ENCODE measurements at places on chromosomes 1 and 21.

DNA sequence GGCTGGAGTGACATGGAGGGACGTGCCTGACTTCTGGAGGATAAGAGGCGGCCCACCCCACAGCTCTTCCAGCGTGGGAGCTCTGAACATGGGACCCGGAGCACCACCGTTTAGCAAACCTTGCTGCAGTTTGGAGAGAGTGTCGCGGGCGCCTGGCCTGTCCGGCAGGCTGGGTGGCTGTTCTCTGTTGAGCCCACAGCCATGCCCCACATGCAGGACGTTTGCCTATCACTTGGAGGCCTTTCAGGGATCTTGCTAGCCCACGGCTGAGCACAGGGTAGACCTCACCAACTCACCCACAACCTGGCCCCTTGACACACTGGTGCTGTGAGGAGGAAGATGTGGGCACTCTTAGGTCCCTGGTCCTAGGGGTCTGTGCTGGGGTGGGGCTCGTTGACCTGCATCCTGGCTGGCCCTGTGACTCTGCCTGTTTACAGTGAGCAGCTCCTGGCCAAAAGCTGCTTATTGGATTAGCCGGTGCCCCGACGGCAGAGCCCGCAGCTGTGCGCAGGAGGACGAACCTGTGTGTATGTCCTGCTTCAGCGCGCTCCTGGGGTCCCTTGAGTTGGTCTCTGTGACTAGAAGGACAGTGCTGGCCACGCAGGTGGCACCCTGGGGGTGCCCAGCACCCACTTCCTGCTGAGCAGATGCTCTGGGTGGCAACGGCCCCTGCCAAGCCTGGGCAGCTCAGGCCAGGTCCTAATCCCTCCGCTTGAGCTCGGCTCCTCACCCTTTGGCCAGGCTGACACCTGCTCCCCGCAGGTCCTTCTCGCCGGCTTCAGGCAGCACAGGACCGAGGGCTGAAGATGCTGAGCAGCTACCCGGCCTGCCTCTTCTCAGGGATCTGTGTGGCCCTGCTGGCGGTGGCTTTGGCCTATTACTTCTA lies 72.4 kb upstream of the TRAPPC10 start:
- no peak for DNase-seq

DNA sequence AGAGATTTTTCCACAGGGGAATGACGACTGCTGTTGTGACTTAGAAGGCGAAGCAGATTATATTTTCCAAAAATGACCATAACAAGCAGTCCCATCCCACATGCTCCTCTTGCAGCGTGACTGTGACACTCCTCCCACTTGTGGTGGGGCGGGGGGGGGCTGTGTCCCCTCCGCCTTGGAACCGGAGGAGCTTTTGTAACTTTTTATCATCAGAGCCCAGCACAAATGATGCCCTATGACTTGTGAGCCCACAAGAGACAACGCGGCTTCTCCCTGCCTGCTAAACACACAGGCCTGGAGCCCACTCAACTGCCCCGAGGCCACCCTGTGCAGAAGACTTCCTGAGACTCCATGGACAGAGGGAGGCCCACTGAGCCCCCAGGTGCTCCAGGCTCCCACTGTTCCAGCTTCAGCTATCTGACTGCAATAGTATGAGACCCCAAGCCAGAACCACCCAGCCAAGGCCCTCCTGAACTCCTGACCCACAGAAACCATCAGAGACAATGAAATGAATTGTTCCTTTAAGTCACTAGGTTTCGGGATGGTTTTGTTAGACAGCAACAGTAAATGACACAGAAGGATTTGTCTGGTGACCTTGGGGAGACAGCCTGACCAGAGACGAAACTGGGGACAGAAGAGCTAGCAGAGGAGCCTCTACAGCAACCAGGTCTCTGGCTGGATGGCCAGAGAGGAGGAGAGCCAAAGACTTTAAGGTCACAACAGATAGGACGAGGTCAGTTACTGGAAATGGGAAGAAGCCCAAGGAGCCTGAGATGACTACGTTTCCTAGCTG lies 58.8 kb downstream of the CAPZB start:
- no peak for DNase-seq

- no peak for DNase-seq
Measured at GRCh38 chr1:66160719-66161118, 368.0 kb downstream of the PDE4B start.

GRCh38 chr1:20411196-20411980 lies 74.6 kb downstream of the CAMK2N1 start:
- no peak for DNase-seq

DNA sequence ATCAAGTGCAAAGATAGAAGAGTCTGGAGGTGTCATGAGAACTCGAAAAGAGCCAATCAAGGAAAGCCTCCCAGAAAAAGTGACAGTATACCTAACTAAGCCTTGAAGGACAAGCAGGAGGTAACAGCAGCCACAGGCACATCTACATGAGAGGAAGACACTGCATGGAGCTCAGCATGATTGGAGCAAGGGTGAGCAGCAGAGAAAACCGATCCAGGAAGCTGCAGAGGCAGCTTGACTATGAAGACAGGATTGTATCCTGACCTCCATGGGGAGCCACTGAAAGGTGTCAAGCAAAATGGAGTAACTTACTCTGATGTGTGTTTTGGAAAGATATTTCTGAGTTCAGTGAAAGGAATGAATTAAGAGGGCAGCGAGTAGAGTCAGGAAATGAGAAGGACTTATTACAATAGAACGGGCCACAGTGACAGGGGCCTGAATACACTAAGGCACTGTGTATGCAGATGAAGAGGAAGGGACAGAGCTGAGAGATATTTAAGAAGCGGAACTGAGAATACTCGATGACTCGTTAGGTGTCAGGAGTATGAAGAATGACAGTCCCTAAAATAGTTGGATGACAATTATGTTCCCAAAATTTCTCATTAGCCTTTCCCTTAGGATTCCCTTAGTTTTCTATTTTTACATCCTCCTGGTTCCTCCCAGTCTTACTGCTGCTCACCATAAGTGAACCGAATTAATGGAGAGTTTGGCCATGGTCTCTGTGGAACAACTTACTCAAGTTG lies 139.3 kb upstream of the NFIA start:
- no peak for DNase-seq

DNA sequence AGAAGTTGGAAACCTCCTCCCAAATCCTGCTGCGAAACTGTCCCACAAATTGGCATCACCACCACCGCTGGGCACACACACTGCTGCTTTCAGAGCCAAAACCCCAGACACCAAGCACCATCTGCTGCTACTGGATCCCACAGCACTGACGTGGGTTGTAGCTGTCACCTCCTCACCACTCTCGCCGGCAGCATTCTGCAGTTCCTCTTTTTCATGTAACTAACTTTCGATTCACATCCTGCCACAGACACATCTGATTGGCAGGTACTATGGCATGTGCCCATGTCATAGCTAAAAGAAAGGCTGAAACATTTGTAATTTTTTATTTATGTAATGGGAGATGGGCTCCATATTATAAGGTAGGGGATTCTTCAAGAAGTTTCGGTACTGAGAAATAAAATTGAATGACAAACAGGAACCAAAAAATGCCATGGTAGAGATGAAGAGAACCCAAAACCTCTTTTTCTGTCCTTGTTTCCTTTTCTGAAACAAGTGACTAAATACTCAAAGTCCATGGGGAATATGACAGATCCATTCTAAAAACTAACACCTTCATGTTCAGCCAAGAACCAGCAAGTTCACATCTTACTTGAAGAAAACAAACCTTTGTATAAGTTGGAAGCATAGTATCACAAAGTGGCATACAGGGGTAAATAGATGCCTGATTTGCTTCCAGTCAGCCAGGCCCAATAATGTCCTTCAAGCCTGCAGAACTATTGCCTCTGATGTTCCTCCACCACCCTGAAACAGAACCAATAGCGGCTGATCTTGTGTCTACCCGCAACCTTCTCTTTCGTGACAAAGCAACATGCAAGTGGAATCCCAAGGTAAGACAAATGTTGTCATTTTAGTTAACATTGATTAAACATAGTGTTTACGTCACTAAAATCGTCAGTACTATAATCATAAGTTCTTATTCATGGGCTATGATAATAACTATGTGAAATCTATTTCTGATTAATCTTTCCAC lies 26.6 kb upstream of the RGS13 start:
- peak; percentile 25 for DNase-seq

DNA sequence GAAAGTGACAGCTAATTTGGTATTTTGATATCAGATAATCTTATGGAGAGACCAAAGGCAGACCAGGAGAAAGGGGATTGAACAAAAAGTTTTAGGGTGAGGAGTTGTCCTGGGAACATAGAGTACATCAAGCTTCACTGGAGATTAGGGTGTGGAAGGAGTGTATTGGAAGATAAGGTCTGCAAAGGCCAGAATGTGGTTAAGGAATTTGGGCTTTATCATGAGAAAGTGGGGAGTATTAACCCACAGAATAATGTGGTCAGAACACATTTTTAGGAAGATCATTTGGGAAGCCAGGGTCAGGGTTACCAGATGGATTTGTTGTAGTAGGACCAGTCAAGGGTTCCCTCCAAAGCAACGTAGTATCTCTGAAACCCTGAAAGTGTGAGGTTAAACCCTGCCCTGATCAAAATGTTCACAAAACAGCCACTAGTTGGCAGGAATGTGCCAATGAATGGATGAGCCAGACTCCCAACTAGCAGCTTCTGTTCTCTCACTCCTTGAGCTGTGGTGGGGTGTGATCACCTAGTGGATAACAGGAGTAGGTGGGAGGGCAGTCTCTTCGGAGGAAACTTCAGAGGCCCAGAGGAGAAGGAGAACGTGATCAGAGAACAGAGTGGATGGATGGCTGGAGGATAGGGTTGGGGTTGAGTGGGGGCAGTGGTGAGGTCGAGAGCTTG lies 35.8 kb downstream of the SLC2A1 start:
- peak; percentile 38 for DNase-seq

- DNase-seq: no peak
Measured at GRCh38 chr21:38780879-38781278, 24.9 kb upstream of the ETS2 start.

GRCh38 chr1:109373126-109373525 lies 24.6 kb downstream of the SORT1 start:
- no peak for DNase-seq

DNA sequence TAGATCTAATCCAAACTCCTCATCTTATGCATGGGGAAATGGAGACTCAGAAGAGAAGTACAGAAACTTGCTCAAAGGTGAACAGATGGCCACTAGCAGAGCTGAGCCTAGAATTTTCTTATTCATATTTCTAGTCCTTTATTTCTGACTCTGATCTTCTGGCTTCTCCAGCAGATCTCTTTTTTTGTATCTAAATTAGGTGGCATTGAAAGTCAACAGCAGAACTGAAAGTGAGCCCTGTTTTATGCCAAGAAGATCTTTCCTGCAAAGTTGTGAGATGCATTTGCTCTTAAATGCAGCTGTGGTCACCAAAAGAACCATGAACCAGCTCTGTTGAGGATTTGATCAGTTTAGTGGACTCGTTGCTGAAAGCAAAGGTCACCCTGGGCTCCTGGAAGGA lies 75.5 kb downstream of the KAZN start:
- DNase-seq: no peak

DNA sequence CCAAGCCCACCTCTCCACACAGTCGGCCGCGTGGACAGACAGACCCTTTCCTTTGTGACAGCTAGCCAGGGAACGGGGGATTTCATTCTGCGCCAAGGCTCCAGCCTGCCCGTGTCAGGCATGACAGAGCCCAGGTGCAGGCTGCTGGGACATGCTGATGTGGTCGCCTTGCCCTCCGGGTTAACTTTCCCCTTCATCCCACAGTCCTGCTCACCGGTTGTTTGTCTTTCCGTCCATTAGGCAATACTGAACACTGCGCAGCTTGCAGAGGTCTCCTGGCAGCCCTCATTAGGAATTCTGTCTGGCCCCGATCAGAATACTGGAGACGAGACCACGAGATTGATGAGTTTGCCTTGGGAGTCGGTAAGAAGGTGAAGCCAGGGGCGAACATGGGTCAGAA lies 62.8 kb downstream of the SPSB1 start:
- DNase-seq: no peak

GRCh38 chr1:38958967-38959366 lies 17.3 kb upstream of the RHBDL2 start:
- DNase-seq: no peak

DNA sequence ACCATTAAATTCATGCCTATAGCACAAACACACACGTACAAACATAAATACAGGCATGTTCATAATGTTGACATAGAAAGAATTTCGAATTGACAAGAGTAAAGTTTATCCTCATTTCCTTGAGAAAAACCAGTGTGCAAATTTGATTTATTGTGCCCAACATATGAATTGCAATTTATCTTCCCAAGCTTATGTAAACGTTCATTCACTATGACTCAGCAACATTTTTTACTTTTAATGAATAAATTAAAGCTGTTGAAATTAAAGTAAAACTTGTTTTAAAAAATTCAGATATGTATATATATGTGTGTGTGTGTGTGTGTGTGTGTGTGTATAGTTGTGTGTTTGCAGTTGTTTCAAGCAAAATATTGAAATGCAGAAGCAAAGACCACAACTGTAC lies 1067.9 kb downstream of the BRINP3 start:
- no peak for DNase-seq

DNA sequence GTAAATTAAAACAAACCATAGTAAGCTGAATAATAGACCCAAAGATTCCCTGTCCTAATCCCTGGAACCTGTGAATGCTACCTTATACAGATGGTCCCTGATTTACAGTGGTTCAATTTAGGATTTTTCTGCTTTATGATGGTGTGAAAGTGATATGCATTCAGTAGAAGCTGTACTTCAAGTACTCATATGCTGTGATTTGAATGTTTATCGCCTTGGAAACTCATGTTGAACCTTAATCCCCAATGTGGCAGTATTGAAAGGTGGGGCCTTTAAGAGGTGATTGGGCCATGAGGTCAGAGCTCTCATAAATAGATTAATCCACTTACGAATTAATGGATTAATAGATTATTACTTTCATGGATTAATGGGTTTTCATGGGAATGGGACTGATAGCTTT lies 10.6 kb upstream of the RRP15 start:
- no peak for DNase-seq

DNA sequence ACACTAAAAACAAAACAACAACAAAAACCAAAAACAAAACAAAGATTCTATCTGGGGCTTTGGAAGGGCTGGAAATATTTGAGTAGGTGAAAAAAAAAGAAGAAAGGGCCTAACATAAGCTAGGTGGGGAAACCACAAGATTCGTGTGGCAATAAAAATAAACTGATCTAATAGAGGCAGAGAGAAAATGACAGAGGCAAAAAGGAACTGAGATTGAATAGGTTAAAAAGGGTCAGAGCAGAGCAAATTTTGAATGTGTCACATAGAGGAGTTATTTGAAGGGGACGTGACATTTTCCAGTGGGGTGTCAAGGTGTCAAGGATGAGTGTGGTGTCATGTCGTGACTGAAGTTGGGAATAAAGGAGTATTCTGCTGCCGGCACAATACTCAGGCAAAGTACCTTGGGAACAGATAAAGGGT lies 65.2 kb upstream of the RALGPS2 start:
- DNase-seq: no peak

DNA sequence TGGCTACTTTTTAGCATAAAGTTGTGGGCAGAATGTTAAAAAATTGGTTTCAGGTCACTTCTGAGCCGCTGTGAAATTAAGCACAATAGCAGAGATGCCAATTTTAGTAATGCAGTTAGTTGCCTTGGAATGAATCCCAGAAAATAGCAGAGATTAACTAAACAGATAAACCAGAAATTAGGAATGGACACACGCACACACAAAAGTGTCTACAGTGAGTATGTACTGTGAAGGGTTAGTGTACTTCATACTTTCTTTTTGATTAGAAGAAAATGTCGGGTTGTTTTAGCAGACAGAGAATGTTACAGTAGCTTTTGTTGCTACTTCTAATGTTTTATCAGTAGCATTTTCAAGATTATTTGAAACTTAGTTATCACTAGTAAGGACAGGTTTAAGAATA lies 106.7 kb downstream of the LEPR start:
- no peak for DNase-seq

GRCh38 chr1:219041141-219041540 lies 132.5 kb upstream of the LYPLAL1 start:
- no peak for DNase-seq

- no peak for DNase-seq
Measured at GRCh38 chr21:42226626-42227025, 7.7 kb downstream of the ABCG1 start.

Data from stimulated activated CD4-positive, alpha-beta T cell treated with anti-CD3 and anti-CD28 coated beads, Interleukin-2, amount 100 ng/mL, for 4 hours (primary cell).